ENCODE measurements at places on chromosomes 12 and 14.

- DNase-seq: no peak
These were observed 105.2 kb upstream of the SYT1 start for GRCh38 chr12:78759367-78759766.

GRCh38 chr12:53338017-53338416 lies 1.9 kb upstream of the SP7 start:
- no peak for DNase-seq

- DNase-seq: no peak
These were observed 1.3 kb downstream of the NINJ2 start for GRCh38 chr12:661720-662486.

GRCh38 chr14:101590616-101591015 lies 29.3 kb downstream of the DIO3 start:
- DNase-seq: no peak

DNA sequence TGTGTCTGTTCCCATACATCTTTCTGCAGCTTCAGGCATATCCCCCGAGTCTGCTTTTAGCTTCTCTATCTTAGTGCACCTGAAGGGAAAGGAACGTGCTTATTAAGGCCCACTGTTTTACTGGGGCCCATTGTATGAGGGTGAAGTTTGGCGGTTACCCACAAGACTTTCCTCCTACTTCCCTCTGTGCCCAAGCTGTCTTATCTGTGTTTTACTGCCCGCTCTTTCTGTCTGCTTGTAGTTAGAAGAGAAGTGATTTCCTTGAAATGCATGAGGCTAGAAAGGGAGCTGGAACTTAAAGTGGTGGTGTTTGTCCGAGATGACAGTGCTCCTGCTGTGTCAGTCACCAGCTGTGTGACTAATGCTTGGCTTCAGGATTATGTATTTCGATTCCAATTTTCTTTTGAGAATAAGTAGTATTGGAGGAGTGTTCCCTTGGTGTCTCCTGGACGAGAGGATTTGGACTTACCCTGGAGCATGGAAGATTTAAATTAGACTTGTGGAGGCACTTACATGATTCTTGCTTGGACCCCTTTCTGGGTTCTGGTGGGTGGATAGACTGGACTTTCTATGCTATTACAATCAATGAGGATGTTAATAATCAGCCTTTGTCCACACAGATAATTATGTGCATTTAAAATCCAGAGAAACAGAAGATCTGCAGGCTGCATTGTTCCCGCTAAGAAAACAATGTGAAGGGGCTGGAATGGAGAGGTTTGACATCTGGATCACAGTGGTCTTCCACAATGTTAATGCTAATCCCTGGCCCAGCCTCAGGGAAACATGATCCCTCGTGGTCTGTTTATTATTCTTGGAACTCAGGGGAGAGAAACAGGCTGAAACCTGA lies 13.9 kb upstream of the KRT86 start:
- no peak for DNase-seq

Measured in DMS79 (cell line).